GM13976 (cell line): ENCODE measurements at places on chromosomes 12 and 14.

DNA sequence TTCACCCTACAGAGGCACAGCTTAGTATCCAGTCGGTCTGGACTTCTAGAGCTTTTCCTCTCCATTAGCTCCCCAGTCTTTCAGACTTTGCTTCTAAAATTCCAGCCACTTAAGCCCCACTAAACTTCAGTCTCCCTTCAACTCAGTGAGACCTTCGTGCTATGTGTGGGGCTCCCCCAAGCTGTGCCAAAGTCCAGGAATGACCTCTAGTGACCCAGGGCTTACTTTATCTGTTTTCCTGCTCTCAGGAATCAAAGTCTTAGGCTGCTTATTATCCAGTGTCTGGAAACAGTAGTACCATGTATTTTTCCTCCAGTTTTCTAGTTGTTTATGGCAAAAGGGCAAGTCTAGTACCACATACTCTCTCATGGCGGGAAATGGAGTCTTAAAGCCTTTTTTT, 77.8 kb downstream of the IFT43 start:
- DNase-seq = no peak

GRCh38 chr14:96790706-96791105, 6.5 kb upstream of the VRK1 start:
- no peak for DNase-seq

GRCh38 chr12:44876544-44877410, 662 bp upstream of the NELL2 start:
- peak; percentile 53 for DNase-seq

DNA sequence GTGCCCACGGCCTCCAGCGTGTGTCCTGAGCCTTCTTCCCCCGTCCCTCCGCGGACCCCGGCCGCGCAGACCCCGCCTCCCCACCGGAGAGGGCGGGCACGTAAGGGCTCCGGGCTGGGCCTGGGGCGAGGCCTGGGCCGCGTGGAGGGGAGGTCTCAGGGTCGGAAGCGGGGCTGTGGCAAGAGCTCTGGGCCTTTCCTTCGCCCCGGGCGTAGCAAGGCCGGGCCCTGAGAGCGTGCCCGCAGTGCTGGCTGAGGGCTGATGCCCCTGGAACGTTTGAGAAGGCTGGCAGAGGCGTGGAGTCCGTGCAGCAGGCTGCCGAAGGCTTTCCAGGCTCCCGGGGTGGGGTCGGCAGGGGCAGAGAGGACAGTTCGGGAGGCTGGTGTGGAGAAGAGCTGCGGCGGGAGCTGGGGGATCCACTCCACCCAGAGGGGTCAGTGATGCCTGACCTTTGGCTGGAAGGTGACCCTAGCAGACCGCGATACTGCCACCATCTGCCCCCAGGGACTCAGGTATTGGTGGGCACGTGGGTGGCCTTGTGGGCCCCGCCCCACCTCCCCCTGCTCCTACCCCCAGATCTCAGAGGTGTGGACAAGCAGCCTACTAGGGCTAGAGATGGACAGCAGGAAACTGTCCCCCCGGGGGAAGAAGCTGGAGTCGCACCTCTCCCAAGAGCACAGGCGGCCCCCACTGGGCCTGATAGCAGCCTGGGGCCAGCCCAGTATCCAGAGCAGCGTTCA, 558 bp downstream of the TEX22 start:
- no peak for DNase-seq

- DNase-seq = peak; percentile 67
Observed at GRCh38 chr12:124921200-124922031, 7.0 kb upstream of the UBC start.

DNA sequence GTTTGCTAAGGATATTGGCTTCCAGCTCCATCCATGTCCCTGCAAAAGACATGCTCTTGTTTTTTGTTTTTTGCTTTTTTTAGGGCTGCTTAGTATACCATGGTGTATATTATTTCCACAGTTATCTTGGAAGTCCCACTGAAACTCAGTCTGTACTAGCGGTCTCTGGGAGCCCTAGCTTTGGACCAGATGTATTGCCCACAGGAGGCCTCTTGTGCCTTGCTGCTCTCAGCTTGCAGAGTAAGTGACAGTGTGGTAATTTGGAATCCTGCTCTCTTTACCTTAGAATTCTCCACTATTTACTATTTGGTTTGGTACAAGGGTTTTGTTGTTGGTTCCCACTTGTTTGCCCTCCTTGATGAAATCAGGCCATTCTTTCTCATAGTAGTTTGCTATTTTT, 1022.9 kb downstream of the LRFN5 start:
- no peak for DNase-seq

DNA sequence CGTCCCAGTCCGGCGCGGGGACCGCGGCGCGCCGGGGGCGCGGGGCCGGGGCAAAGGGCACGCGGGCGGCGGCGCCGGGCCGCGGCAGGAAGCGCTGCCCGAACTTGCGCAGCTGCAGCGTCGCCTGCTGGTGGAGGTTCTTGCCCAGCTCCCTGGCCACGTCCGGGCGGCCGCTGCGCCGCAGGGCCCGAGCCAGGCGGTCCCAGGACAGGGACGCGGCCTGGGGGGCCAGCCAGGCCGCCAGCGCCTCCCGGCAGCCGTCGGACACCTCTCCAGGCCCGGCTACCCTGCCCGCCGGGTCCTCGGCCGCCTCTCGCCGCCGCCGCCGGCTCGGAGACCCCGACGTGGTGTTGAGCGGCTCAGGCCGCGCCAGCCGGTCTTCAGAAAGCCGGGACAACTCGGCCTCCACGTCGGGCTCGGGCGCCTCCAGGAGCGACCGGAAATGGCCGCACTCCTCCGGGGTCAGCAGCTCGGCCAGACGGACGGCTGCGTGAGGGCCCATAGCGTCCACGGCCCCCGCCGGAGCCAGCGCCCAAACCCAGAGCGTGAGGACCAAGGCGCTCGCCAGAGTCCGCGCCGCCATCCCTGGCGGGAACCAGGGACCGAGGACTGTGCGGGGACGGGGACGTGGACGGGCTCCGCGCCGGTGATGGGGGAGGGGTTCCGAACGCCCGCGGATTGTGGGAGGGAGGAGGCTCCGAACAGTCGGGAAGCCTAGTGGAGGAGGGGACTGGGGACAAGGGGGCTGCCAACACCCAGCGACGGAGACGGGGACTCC, 34.0 kb downstream of the FIGNL2 start:
- DNase-seq = peak; percentile 86

- DNase-seq = no peak
Observed at GRCh38 chr12:120581998-120582397, 796 bp upstream of the POP5 start.

- no peak for DNase-seq
Observed at GRCh38 chr14:83913476-83913875, 1616.5 kb upstream of the FLRT2 start.

GRCh38 chr14:60349663-60350365, 100.8 kb downstream of the PPM1A start:
- DNase-seq = peak; percentile 58

- DNase-seq = peak; percentile 60
Observed at GRCh38 chr12:56565510-56566101, 44.0 kb downstream of the RBMS2 start.

DNA sequence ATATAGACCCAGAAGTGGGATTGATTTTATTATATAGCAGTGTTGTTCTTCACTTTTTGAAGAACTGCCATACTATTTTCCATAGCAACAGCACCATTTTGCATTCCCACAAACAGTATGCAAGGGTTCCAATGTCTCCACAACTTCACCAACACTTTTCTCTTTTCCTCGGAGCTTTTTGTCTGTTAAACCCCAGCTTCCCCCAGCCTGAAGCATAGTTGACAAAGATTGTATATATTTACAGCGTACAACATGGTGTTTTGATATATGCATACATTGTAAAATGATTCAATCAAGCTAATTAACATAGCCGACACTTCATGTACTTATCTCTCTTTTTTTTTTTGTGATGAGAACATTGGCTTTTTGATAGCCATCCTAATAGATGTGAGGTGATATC, 357.1 kb downstream of the APAF1 start:
- DNase-seq = no peak

DNA sequence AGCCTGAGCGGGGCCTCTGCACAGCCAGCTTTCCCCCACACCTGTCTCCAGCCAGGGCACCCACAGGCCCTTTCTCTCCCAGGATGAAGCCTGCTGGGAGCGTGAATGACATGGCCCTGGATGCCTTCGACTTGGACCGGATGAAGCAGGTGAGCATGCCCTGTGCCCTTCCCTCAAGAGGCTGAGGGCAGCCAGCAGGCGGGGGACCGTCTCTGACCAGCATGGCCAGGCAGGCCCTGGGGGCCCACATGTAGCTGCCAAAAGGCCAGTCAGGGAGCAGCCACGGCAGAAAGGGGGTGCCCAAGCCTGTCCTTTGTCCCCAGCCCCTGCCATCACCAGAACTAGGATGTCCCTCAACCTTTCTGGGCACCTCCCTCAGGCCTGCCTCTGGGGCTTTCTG, 18.3 kb downstream of the DEGS2 start:
- no peak for DNase-seq

DNA sequence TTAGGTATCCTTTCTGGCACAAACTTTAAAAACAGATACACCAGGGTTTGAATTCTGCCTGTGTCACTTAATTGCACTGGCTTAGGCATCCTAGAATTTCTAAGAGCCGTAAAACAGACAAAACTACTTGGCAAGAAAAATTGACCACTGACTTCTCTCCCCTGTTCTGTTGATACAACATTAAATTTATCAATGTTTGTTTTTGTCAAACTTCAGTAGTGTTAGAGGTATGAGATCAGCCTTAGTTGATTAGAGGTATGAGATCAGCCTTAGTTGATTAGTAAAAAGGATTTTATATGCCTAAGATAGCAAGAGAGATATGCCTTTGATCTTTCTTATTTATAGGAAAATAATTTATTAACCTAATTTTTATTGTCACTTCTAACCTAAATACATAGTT, 283.2 kb downstream of the FBXL14 start:
- DNase-seq = no peak

- DNase-seq = no peak
Observed at GRCh38 chr12:12214635-12215131, 52.2 kb downstream of the LRP6 start.

GRCh38 chr12:112527082-112527481, 108.3 kb downstream of the PTPN11 start:
- DNase-seq = no peak

DNA sequence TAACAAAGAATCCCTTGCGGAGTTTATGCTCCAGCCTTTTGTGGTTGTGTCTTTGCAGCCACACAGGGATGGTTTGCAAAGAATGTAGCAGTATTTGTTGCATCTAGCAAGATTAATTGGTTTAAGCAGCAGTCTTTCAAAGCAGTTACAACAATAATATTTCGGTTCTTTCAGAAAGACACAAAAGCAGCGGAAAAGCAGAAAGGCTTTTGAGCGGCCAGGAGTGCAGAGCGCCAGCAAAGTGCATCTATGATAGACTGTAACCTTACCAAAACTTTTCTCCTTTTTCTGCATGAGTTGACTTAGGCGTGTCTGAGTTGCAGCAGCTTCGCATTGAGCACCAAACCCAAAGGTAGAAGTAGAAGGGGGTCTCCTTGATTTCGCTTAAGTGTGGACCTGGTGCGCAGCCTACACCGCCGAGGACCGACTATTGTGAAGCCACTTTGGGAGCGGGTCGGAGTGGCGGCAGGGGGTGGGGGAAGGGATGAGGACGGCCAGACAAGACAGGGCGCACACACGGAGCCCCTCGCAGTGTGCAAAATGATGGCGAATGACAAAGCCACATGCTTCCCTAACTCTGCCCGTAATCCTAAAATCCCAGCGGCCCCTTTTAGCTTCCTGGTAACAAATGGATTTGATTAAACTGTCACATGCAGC, 1.2 kb downstream of the LMO3 start:
- DNase-seq = no peak

DNA sequence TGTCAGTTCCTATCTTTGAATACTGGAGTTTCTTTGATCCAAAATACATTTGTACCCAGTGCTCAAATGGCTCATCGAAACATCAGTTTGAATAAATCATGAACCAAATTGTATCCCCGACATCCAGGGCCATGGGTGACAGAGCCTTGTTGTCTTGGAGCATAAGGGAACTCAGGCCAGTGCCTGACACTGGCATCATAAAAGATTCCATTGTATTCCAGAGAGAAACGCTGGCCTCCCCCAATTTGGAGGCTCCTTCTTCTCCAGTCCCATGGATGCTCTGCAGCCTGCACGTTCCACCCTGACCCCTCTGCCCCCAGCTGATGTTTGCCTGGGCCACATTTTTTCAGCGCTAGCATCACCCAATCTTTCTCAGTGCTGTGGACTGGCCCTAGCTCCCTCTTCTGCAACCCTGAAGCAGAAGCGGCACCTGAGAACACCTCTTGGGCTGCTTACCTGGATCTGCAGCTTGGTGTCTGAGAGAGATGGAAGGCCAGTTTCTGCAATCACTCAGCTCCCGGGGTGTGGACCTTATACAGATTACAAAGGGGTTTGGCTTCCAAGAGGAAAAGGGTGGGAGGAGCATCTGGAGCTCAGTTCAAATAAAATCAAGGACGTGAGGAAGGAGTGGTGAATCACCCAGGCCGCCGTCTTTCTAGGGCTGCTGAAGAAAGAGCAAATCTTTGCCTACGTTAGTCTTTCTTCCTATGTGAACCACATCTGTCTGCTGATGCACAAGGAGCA, at the start of gene RNASE1:
TSS of gene RNASE1 (minus strand) at position 504 of the 744 bp plus-strand sequence. CDS start 776 bp downstream, outside the sequence.
- no peak for DNase-seq

GRCh38 chr12:82504409-82504808, 146.1 kb downstream of the METTL25 start:
- DNase-seq = no peak

- DNase-seq = no peak
Observed at GRCh38 chr12:117583677-117584225, 222.3 kb upstream of the NOS1 start.

GRCh38 chr14:22026527-22026926, 352.9 kb upstream of the OR4E1 start:
- DNase-seq = no peak

DNA sequence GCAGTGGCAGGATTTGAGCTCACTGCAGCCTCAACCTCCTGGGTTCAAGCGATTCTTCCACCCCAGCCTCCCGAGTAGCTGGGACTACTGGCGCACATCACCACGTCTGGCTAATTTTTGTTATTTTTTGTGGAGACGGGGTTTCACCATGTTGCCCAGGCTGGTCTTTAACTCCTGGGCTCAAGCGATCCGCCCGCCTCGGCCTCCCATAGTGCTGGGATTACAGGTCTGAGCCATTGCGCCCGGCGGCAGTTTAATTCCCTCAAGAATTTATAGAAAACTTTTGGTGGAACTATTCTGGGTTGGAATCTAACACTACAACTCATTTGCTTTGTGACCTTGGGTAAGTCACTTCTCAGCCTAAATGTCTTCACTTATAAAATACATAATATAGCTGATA, 1.8 kb upstream of the SP1 start:
- DNase-seq = no peak
